Nucleus accumbens (tissue), 56 donors: ENCODE measurements at places on chromosomes 16 and 17.

DNA sequence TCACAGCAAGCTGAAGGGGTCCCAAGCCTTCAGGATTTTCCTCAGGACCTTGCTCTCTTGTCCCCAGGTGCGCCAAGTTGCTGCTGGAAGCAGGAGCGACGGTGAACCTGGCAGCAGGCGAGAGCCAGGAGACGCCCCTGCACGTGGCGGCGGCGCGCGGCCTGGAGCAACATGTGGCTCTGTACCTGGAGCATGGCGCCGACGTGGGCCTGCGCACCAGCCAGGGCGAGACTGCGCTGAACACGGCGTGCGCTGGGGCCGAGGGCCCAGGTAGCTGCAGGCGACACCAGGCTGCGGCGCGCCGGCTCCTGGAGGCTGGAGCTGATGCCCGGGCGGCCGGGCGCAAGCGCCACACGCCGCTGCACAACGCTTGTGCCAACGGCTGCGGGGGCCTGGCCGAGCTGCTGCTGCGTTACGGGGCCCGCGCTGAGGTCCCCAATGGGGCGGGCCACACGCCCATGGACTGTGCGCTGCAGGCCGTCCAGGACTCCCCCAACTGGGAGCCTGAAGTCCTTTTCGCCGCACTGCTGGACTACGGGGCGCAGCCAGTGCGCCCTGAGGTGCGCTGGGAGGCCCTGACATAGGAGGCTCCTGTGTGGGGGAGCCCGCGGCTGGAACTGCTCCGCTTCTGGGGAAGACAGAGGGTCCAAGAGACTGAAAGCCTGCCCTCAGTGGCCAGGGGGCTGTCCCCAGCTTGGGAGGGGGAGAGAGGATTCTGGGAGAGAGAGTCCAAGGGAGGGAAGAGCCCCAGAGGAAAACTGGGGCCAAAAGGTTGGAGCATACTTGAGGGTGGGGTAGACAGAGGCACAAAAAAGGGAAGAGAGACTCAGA is 6.4 kb downstream of the ASB16 start:
- DNase-seq: no peak

- no peak for DNase-seq
Observed at GRCh38 chr16:57612494-57612893, 15.9 kb upstream of the ADGRG1 start.

GRCh38 chr16:67155295-67156142 is 4.2 kb downstream of the TRADD start:
- DNase-seq: no peak

DNA sequence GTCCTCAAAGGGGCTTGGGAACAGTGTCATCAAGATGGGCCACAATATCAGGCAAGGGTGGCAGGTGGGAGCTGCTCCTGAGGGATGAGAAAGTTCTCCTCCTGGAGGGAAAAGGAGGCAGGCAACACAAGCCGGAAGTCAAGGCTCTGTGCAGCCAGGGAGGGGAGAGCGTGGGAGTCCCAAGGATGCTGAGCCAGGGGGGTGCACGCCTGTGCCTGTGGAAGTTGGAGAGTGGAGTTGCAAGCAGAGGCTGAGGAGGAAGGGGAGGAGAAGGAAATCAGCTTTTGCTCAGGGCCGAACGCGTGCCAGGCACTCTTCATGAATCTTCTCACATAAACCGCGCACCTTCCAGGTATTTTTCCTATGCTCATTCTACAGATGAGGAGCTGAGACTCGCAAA is 7.4 kb upstream of the SLC13A2 start:
- DNase-seq: no peak

- DNase-seq: no peak
Observed at GRCh38 chr17:43467981-43468581, 15.7 kb upstream of the DHX8 start.

- no peak for DNase-seq
Observed at GRCh38 chr17:15303851-15304250, 37.5 kb downstream of the TEKT3 start.

DNA sequence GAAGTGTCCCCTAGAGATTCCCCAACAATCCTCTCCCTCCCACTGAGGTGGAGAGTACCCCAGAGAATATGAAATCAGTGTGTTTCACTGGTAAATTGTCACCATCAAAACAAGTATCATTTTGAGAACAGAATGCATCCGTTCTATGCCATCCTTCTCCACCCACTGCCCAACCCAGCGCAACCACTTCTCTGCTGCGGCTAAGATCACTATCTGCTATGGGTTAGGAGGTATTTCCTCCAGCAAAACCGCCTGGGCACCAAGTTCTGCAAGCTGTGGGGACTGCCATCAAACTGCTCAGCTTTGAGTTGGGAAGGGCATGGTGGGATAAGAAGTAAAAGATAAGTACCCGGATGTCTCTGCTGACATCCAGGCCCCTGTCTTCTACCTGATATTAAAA is 24.4 kb downstream of the CNTNAP1 start:
- no peak for DNase-seq
